ENCODE measurements at places on chromosomes 13 and 19.
A peak's percentile ranks its signal among the peaks of the same experiment; 100 is the strongest.

DNA sequence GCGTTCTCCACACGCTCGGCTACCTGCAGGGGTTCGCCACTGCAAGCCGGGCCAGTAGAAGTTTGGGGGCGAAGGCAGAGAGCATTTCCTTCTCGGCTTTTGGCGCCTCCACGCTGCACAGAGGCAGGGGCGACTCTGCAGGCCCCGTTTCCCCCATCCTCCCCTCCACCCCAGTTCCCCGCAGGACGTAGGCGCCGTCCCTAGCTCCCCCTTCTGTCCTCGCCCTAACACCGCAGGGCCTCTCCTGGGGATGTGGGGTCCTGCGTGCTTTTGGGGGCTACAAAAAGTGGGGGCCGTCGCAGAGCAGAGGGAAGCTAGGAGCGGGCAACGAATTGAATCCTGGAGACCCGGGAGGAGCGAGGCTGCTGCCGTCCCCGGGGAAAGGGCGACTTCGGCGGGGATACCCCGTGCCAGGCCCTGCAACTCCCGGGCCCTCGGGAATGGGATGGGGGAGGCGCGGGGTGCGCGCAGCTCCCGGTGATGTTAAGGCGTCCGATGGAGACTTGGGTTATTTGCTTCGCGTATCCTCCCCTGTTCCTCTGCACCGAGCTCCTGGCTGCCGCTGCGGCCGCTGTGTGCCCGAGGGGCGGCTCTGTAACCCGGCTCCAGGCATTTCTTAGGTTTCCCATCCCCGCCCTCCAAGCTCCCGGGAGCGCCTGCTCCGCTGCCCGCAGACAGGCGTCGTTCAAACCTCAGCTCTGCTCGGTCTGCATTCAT lies 255.9 kb upstream of the SOX21 start:
- DNase-seq, result peak; percentile 17

DNA sequence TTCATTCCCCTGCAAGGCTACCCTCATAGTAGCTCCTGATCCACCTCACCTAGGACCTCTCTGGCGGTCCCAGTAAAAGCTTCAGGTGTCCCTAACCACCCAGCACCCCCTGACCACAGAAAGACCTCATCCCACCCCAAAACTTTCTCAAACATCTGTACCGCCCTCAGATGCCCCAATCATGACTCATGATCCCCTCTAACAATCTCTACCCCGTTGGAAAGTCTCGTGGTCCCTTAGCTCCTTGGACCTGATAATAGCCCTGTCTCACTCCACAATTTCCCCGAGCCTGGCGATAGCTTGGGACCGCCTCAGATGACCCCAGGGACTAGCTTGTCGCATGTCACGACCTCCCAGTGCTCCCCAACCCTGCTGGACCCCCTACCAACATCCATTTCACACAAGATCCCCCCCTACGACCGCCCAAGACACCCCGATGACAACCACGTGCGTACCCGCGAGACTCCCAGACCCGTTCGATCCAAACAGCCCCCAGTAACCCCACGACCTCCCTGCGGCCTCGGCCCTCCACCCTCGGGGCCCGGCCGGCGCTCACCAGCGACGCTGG lies 450 bp downstream of the NDUFA11 start:
- no peak for DNase-seq

DNA sequence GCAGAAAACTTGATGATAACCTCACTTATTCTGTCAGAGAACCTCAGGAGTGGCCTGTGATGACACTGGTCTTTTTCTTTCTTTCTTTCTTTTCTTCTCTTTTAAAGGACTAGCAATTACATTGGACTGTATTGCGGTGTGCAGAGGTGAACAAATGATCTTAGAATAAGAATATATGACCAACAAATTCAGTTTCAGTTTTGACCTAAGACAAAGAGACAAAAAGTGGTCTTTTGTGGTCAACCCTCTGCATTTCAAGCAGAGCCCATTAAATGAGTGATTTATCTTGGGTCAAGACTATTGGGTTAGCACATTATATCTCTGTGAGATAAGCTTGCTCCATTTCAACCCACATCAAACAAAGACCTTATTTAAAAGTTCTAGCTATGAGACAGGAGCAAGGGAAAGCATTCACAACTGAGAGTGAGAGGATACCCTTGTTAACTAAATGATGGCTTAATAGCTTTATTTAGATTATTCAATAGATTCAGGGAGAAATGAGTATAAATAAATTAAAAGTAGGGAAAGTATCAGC lies 644.4 kb downstream of the PCDH9 start:
- DNase-seq, result no peak

DNA sequence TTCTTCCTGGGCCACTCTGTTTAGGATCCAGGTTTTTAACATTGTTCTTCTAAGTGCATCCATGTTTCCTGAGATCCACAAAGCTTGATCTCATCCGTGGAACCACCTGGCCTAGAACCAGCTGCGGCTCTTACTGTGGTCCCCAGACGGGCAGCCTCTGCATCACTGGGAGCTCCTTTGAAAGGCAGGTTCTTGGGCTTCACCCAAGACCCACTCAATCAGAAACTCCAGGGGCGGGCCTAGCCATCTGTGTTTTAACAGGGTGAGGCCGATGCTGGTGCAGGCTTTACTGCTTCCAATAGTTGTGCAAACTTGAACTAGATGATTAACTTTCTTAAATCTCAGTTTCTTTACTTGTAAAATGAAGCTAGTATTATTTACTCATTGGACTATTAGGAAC lies 605.7 kb downstream of the FGF9 start:
- no peak for DNase-seq

DNA sequence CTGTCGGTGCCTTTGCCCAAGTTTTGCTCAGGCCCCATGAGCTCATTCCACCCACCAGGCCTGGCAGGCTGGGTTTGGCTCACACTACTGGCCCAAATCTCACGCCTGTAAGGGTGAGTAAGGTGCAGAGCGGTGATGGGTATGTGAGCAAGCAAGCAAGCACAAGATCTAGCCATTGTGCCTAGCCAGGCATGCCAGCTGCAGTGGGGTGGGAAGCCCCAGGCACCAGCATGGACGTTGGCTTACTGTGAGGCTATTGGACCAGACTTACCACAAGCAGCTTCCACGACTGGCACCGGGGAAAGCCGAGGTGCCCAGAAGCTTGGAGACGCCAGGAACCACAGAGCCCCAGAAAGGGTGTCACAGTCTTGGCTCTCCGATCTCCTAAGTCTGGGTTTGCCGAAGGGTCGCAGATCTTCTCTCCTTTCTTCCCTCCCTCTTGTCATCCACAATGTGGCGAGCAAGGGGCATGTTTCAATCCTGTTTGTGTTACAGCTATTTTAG lies 2659.4 kb upstream of the PCDH20 start:
- no peak for DNase-seq

DNA sequence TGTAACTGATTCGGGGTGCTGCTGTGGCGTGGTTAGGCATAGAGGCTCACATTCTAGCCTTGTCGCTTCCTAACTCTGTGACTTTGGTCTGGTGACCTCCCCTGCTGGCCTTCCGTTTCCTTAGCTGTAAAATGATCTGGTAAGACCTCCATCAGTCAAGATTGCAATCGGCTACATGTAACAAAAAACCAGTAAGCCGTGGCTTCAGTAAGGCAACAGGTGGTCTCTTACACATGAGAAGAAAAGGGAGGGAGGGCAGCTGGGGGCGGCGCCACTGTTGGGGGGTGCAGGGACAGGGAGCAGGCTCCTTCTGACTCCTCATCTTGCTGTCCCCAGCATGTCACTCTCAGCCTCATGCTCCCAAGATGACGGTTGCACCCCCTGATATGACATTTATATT lies 148.0 kb downstream of the SIPA1L3 start:
- DNase-seq, result no peak

DNA sequence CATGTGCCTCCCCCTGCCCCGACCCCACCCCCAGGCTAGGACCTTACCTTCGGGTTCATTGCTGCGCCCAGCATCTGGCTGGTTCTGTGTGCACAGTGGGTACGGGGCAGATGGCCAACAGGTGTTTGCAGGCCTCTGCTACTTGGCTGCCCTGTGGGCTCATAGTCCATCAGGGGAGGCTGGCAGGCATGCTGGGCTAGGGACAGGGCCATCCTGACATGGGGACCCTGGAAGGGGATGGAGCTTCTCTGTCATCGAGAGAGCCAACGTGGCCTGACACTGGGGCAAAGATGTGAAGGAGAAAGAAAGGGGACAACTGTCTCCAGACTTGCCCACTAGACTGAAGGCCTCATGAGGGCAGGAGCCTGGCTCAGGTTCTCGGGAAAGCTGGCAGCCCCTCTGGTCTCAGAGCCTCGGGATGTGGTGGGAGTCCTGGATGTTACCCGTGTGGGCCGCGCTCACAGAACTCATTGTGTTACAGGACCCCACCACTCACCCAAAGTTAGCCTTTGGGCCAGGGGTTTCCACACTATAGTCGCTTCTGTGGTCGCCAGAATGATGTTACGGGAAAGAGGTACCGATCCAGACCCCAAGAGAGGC lies 4.7 kb downstream of the ZNF536 start:
- DNase-seq, result no peak

GRCh38 chr19:1273263-1274041 lies 1.9 kb upstream of the FAM174C start:
- DNase-seq, result no peak

DNA sequence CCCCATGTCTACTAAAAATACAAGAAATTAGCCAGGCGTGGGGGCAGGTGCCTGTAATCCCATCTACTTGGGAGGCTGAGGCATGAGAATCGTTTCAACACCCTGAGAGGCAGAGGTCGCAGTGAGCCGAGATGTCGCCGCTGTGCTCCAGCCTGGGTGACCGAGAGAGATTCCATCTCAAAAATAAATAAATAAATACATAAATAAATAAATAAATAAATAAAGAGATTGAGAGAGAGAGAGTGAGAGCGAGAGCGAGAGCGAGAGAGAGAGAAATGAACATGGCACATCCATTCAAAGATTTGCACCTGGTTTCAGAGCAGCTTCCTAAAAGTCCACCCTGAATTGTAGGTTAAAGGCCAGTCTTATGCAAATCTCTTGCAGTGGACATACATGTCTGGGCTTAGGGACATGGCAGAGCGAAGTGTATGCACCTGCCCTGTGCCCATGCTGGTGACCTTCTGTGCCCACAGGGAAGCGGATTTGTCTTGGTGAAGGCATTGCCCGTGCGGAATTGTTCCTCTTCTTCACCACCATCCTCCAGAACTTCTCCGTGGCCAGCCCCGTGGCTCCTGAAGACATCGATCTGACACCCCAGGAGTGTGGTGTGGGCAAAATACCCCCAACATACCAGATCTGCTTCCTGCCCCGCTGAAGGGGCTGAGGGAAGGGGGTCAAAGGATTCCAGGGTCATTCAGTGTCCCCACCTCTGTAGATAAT lies 42.3 kb upstream of the CYP2B6 start:
- no peak for DNase-seq

- DNase-seq, result no peak
Observed at GRCh38 chr13:74026753-74027152, 107.5 kb downstream of the KLF12 start.

- no peak for DNase-seq
Observed at GRCh38 chr19:48750351-48750750, 2.1 kb downstream of the FUT1 start.

GRCh38 chr13:81148822-81149221 lies 807.9 kb upstream of the SPRY2 start:
- no peak for DNase-seq

- DNase-seq, result no peak
Observed at GRCh38 chr13:70408865-70409264, 300.6 kb upstream of the KLHL1 start.

DNA sequence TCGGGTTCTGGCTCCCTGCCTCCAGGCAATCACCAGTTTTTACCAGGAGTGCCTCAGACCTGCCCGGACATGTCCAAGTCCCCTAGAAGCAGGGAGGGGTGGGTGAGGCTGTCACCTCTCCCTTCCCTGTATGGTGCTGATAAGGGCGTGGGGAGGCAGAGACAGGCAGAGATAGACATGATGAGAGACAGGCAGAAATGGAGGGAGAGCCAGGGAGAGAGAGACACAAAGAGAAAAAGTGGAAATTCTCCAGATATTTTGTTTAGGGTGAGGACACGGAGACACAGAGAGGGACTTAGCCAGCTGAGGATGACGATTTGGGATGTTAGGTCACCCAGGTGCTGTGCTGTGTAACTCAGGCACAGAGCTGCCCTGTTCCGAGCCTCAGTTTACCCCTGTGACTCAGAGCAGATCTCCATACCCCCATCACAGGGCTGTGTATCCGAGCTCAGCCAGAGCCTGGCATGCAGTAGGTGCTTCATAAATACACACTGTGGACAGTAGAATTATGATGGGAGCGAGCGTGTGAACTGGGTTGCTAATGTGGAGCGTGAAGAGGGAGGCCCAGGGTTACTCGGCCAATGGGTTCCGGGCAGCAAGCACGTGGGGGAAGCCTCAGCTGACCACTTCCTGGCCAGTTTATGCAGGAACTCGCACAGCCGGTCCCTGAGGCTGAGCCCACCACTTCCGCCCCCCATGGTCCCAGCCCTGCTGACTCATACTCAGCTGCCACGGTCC lies 11.9 kb upstream of the GDF15 start:
- DNase-seq, result no peak

- no peak for DNase-seq
Observed at GRCh38 chr13:24353736-24354135, 44.4 kb downstream of the C1QTNF9 start.

GRCh38 chr19:16070366-16070990 lies 5.8 kb upstream of the TPM4 start:
- DNase-seq, result no peak

DNA sequence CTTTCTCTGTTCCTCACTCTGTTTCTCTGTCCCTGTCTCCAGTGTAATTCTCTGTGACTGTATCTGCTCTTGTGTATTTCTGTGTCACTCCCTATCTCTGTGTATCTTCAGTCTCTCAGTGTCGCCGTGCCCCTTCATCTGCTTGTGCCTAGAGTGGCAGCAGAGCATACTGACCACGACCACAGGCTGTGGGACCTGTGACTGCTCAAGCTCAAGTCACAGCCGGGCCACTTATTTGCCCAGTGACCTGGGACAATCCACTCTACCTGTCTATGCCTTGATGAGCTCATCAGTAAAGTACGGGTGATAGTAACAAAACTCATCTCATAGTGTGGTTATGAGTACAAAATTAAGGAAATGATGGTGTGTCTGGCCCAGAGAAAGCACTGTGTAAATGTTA lies 8.7 kb downstream of the TMEM147 start:
- DNase-seq, result no peak

All from NCI-H1092 (cell line).